Stomach (tissue), 19 donors: ENCODE measurements at places on chromosomes 3 and 15. TPM values are rescaled to one million over a fixed set of nuclear protein-coding genes. Genes with fewer than 3 reads are reported as not detected.

GOLGA8S gene
- not detected for total RNA-seq

ACSBG1 gene
- total RNA-seq = 1.5 TPM

MOBP gene
- not detected for total RNA-seq

TEX264 gene
- 40.2 TPM for total RNA-seq

TTLL13 gene
- not detected for total RNA-seq

OXTR gene
- total RNA-seq = not detected

PATL2 gene
- 1.3 TPM for total RNA-seq

ACTR8 gene
- total RNA-seq = 25.5 TPM

BCL2A1 gene
- total RNA-seq = 12.5 TPM

CACNA2D3 gene
- 2.9 TPM for total RNA-seq

BSN gene
- 1.9 TPM for total RNA-seq

ADCY5 gene
- 6.1 TPM for total RNA-seq

SPINK8 gene
- not detected for total RNA-seq

ARIH1 gene
- total RNA-seq = 119 TPM

WDR48 gene
- 89.7 TPM for total RNA-seq

IGDCC3 gene
- 5.8 TPM for total RNA-seq

MCF2L2 gene
- 0.29 TPM for total RNA-seq

FBXL2 gene
- total RNA-seq = 15.2 TPM

EIF5A2 gene
- 9.4 TPM for total RNA-seq

RBPMS2 gene
- 2.3 TPM for total RNA-seq

UBAP1L gene
- total RNA-seq = 1.8 TPM

TPRG1 gene
- total RNA-seq = 1.2 TPM

KCTD6 gene
- not detected for total RNA-seq

CIP2A gene
- 12.5 TPM for total RNA-seq

C3orf70 gene
- total RNA-seq = 16.2 TPM

FILIP1L gene
- 59.8 TPM for total RNA-seq

OIP5 gene
- not detected for total RNA-seq

MYD88 gene
- 19.8 TPM for total RNA-seq

LSAMP gene
- 1.7 TPM for total RNA-seq
